ENCODE measurements at places on chromosomes 4 and X.

DNA sequence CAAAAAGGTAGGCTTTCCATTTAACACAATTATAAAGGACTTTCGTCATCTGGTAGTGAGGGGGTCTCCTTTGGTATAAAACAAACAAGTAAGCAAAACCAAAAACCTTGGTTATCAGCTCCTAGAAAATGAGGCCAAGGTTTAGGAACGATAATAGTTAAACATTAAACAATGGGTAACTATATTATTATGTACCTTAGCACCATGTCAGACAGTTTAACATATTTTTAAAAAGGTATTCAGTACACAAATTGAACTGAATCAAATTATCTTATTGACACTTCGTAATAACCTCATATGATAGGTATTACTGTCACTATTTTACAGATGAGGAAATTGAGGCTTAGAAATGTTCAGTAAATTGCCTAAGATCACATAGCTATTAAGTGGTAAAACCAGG is 32.1 kb upstream of the RAB9B start:
- DNase-seq: no peak

- no peak for DNase-seq
Measured at GRCh38 chr4:88101165-88101564, 57.3 kb downstream of the ABCG2 start.

DNA sequence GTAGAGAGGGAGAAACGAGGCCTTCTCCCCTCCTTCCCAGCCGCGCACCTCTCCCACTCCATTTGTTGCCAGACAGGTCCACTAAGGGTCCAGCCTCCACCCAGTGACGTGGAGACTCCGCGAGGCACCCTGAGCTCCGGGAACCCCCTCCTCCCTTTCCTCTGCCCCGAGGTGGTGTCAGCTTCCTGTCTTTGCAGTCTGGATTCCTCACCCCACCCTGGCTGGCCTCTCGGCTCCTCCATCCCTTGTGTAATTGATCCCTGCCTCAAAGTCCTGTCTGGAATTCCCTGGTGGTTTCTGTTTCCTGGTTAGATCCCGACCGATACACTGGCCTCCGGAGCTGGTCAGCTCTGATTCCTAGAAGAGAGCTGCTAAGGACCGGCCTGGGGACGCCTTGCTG is 105.9 kb upstream of the SCOC start:
- DNase-seq: no peak

DNA sequence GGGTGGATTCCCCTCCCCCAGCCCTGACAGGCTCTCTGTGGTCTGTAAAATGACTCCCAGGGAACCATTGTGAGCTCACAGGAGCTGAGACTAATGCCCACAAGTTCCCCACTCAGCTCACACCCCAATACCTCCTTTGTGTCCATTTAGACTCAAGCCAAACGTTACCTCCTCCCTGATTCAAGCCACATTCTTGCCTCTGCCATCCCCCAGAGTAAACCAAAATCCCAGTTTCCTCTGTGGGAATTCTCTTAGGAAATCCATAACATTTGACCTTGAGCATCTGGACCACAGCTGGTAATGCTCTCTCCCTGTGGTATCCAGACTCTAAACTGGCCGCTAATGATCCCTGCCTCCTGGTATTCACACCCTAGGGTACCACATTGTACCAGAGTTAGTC is 26.3 kb upstream of the KDM5C start:
- DNase-seq: no peak

GRCh38 chrX:136584545-136584944 is 52.5 kb downstream of the VGLL1 start:
- DNase-seq: no peak

DNA sequence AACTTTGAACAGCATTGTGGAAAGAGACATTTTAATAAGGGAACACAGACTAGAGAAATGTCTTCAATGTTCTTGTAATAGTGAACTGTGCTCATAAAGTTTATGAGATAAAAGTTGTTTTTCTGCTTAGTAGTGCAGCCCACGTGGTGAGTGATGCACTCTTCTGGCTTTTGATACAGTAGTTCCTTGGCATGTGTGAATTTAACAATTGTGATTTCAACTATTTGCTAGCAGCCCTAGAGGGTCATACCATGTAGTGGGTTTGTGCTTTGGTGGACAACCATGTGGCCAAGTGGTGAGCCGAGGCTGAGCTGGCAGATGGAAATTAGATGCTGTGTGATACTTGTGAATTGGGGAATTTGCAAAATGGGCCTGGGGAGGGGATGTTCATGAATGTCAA is 116.2 kb upstream of the SLC4A4 start:
- no peak for DNase-seq

- no peak for DNase-seq
Measured at GRCh38 chr4:27692158-27692557, 831.5 kb downstream of the STIM2 start.

DNA sequence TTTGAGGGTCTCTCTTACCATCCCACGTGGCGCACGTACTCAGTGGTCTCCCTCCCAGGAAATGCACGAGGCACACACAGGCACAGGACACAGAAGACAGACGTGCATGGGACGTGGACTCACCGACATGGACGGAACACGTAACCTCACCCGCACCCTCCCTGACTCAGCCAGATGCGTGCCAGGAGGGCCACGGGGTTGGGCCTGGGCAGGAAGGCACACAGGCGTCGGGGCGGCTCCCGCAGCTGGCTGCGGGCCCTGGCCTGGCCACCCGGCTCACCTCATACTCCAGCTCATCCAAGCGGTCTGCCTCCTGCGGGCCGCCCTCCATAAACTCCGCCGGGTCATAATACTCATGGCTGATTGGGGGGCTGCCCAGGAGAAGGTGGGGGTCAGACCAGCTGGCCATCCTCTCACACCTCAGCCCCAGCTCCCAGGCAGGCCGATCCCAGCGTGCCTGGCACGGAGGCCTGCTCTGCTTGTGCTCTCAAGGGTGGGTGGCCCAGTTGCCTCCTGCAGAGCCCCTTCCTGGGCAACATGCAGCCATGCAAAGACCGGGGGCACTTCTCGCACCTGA is 12.6 kb downstream of the SSR4 start:
- DNase-seq: no peak

- DNase-seq: no peak
Measured at GRCh38 chr4:5527211-5527610, 181.1 kb downstream of the EVC2 start.

- no peak for DNase-seq
Measured at GRCh38 chr4:1751919-1752283, 30.6 kb downstream of the TACC3 start.
